ENCODE measurements at places on chromosomes 12 and 14.

DNA sequence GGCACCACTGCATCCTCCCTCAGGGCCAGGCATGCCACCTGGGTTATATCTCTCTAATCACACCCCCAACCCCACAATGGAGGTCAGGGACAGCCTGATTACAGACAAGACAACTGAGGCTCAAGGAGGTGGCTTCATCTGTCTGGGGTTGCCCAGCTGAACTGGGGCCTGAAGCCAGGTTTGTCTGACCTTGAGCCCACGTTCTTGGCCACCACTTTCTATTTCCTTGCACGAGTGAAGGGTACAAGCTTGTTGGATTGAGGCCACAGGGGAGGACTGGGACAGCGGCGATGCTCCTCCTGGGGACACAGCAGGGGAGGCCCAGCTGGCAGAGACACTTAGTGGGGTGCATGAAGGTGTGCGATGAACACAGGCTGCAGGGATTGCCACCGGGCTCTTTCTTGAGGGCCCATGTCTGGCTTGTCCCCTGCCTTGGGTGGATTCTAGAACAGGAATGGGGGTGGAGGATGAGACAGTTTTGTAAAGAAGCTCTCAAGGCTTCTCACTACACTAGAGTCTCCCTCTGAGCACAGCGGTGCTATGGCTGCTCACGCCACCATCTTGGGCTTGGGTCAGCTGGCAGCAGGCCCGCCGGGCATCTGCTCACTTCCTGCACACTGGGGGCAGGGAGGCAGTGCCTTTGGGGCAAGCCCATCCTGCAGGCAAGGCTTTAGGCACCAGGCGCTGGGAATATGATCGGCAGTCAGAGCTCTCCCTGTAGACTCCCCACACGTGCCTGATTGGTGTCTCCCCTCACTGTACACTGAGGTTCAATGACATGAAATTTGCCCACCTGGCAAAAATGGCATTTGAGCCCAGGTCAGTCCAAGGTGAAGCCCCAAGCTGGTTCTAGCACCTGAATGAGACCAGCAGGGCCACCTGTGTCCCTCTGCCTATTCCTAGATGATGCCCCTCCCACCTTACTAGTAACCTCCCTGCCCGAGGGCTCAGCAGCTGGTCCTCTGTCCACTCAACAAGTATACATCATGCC, 16.0 kb downstream of the RITA1 start:
- DNase-seq: no peak

DNA sequence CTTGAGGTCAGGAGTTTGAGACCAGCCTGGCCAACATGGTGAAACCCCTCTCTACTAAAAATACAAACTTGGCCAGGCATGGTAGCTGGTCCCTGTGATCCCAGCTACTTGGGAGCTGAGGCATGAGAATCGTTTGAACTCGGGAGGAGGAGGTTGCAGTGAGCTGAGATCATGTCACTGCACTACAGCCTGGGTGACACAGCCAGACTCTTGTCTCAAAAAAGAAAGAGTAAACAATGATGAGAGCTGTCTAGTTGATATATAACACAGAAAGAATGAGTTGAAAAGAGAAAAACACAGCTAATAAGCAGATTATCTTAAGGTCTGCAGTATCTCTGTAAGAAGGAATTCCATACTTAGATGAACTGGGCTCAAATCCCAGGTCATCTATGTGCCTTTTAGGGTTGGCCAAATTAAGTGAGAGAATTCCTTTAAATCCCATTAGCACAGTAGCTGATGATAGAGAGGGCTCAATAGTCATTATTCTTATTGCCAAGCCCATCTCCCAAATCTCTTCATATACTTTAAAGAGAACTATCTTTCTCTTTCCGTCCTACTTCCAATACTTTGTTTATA, 31.1 kb upstream of the STRAP start:
- no peak for DNase-seq

DNA sequence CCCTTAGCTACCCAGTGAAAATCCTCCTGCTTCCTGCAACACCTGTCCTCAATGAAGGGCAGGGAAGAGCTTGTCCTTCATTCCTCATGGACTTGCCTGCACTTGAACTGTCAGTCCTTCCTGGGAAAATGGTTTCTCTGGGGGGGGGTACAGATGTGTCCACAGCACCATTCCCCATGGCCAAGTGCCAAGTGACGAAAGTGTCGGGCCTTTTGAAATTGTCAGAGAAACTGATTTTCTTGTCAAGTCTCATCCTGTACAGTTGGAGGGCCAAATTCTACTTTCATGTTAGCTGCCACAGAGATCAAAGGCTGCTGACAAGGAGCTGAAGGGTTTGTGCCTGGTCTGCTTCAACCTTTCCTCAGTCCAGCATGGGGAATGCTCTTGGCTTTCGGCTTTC, 179.5 kb upstream of the PARP11 start:
- DNase-seq: peak; percentile 57

DNA sequence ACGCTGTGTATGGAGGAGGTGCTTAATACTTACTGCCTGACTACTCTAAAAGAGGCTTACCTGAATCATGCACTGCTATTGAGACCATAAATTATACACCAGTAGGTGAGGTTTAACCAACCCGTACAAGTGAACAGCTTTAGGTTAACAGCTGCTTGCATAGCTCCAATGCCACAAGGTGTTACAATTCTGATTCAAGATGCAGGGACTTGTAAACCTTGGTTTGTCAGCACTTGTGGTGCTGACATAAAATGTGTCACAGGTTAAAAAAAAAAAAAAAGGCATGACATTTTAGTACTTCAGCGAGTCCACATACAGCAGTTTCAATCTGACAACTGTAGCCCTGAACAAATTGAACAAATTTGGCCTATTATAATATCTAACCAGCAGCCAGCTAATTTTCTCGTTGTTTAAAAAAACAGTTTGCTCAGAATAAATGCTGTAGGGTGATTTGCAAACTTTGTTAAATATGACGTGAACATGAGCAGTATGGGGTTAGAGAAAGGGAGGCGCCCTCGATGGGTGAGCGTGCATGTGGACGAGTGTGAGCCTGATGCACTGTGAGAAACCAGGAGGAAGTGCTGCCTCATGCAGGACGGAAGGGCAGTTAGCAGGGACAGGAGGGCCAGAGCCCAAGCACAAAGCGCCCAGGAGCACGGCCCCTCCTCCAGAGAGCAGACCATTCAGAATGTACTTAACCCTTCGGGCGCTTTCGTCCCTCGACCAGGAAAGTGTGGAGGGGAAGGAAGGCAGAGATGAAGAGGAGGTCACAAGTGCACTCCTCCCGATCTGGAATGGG, 44.7 kb downstream of the TCHP start:
- DNase-seq: no peak

- peak; percentile 37 for DNase-seq
Measured at GRCh38 chr12:109020146-109020795, 597 bp downstream of the SVOP start.

GRCh38 chr14:73467800-73468199, 9.5 kb upstream of the NUMB start:
- no peak for DNase-seq

- no peak for DNase-seq
Measured at GRCh38 chr14:69695322-69696203, 71.4 kb upstream of the SRSF5 start.

- DNase-seq: peak; percentile 60
Measured at GRCh38 chr12:128021561-128021960, 245.4 kb upstream of the TMEM132C start.

DNA sequence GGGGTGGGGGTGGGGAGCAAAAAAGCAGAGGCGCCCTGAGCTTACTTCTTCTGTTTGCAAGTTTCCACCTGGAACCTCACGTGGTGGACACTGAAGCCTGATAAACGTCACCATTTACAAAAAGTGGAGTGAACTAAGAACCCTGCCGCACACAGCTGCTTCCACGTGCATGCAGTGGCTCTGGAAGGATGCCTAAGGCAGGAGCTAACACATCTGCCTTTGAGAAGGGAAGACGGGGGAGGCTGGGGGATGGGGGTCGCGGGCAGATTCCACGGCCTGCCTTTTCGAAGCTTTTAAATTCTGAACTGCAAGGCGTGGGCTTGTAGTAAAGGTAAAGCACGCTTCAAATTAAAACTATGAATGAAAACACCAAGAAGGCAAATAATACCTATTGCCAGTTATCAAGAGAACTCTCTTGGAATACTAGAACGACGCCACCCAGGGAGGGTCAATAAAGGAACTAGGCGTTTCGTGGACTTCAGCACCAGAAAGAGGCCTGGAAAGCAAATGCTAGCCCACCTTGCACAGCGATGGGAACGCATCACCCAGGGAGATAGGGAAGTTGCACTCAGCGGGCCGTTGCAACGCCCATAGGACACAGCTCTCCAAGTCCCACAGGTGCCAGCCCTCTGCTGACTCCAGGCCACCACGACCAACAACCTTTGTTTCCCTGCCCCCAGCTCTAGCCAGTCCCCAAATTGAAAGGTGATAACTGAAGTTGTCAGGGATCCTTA, 61.8 kb downstream of the TESC start:
- DNase-seq: no peak

- no peak for DNase-seq
Measured at GRCh38 chr14:21202463-21203358, 46.8 kb upstream of the OR5AU1 start.

DNA sequence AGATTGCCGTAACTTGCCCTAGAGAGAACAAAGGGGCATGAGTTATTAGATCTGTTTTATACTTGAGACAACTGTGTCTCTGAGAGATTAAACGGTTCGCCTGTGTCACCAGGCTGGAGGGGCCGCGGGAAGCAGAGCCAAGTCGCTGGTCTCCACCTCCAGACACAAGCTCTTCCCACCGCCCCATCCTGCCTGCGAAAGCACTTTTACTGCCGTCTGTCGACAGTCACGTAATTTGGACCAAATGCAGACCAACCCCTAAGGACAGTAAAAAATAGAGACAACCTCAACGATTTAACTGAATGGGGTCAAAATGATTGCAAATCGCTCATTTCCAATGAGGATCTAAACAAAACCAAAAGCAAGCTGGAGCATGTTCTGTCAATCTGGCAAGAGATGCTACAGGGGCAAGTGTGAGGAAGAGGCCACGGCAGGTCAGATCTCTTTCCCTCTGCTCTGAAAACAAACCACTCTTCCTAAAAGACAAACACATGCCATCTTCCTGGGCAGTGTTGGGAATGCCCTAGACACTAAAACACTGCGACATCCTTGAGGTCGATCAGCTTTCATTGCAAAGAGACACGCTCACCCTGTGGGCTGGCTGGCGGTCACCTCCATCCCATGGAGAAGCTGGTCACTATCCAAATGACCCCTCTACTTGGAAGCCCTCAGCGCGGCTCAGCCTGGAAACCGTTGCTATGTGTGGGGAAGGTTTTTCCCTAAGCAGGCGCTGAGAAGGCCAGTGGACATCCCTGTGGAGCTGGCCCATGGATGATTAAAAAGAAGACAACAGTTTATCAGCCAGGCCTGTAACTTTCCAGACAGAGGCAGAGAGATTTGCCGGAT, 17.1 kb downstream of the GSC start:
- no peak for DNase-seq

DNA sequence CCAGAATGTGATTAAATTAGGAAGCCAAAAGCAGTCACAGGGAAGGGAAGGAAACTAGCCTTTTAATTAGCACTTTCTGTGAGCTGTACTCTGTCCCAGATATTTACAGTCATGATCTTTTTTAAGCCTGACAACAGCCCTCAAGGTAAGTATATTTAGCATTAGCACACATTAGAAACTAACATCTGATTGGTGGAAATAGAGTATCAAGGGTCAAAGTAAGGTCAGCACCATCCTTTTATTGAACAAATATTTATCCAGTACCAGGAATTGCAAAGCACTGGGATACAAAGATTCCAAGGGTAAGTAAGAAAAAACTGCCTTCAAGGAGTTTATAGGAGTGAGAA, 28.2 kb downstream of the RPGRIP1 start:
- DNase-seq: no peak

DNA sequence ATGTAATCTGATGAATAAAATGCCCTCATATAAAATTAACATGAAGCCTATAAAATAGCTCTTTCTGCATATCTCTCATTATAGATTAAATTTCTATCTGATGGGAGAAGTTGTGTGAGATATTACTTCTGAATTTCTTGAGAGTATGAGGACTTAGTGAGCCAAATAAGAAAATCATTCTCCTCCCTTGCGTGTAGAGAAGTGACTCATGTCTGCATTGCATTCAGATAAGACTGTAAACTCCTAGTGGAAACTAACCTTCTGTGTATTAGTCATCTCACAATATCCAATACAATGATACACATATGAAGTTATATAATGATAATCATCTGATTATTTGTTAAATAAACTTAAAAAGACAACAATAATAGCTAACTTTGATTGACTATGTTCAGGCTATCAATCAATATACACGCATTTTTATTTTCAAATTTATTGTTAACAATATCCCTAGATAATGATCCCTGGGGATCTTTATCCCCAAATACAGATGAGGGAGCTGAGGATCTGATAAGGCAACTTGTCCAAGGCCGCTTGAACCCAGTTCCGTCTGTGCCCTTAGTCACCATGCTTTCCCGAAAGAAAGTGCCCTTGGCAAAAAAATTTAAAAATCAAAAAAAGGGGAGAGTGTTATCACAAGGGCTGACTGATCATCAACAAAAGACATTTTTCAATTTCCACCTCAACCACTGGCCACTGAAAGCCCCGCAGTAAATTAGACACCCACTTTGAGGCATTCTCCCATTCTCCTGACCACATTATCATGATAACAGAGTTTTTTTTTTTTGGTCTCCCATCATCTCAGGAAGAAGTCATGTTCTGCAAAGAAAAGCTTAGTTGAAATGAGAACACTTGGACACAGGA, 189.2 kb upstream of the RASSF8 start:
- DNase-seq: no peak

- no peak for DNase-seq
Measured at GRCh38 chr12:116299665-116300328, 22.3 kb upstream of the MED13L start.

DNA sequence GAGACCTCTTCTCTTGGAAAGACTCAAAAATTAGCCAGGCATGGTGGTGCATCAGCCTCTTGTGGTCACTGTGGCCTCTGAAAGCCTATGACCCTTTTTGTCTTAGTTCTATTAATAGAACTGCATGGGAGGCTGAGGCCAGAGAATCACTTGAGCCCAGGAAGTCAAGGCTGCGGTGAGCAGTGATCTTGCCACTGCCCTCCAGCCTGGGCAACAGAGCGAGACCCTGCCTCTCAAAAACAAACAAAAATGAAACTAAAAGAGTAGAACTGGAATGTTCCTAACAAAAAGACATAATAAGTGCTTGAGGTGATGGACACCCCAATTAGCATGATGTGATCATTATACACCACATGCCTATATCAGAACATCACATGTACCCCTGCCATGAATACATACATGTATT, 197.0 kb upstream of the EEA1 start:
- no peak for DNase-seq

GRCh38 chr14:69547701-69548348, 26.8 kb downstream of the CCDC177 start:
- DNase-seq: no peak
